ENCODE measurements at places on chromosomes 2 and 18.

- no peak overlapping the region for H3K4me3 ChIP-seq
- no peaks in the 10 kb centered on the region for H3K4me1 ChIP-seq
These were observed 81.8 kb downstream of the INO80D start for GRCh38 chr2:206004004-206004693.

GRCh38 chr2:210623506-210623905, 67.1 kb downstream of the CPS1 start:
- no peaks in the 10 kb centered on the region for H3K4me1 ChIP-seq
- no peak overlapping the region for H3K27ac ChIP-seq
- H3K27me3 ChIP-seq = no peaks in the 10 kb centered on the region
- no peak overlapping the region for H3K4me3 ChIP-seq
- peaks cover 2% of the 10 kb centered on the region for H3K36me3 ChIP-seq

GRCh38 chr2:199128476-199129229, 329.1 kb downstream of the SATB2 start:
- H3K4me3 ChIP-seq = no peak overlapping the region
- no peaks in the 10 kb centered on the region for H3K4me1 ChIP-seq

DNA sequence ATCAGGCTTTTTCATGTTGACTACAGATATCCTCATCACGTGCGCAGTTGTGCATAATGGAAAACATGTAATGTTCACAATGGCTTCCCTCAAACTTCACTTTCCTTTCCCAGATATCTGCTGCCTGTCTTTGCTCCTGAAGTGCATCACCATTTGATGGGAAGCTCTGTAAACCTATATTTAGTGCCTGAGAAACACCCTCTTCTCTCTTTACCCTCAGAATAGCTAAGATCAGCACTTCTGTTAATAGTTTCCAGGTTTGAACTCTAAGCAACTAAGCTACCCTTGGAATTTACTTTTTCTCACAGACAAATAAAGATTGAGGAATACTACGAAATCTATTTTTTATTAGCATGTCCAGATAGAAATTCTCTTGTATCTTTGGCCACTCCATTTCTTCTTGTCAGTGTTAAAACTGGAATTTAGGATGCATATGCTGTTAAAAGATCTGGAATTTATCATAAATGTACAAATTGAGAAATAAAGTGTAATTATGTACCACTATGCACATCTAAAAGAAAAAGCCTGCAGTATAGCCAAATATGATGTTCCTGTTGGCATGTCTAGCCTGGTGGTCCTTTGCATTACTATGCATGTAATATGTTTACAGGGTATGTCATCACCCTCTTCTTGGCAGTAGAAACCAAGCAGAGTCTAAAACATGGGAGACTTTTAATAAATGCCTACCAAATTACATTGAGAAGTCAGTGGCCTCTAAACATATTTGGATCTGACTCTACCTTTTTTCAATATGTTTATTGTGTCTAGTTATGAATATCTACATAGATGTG, 278.7 kb downstream of the FIGN start:
- no peak for DNase-seq
- H3K36me3 ChIP-seq = no peaks in the 10 kb centered on the region
- H3K27me3 ChIP-seq = no peaks in the 10 kb centered on the region
- no peak overlapping the region for H3K4me3 ChIP-seq
- no peak overlapping the region for H3K27ac ChIP-seq

- no peaks in the 10 kb centered on the region for H3K4me1 ChIP-seq
- no peaks in the 10 kb centered on the region for H3K27me3 ChIP-seq
These were observed 189.2 kb downstream of the LAMA1 start for GRCh38 chr18:6928359-6928758.

DNA sequence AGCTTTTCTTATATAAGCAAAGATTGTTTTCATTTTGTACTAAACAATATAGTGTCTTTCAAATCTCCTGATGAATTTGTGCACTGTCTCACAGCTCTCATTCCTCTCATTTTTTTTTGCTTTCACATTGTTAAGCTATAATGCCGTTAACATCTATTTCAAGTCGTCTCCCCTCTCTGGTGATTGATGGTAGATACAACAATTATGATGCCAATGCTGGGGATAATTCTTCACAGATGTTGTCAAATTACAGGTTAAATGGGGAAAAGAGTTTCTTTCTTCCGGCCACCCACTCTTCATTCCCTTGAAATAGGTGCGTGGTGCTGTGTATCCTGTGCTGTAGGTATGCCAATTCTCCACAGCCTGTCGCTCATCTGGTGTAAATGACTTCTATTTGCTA, 1053.7 kb upstream of the ZEB2 start:
- no peak overlapping the region for H3K27ac ChIP-seq
- no peak for DNase-seq
- H3K36me3 ChIP-seq = no peaks in the 10 kb centered on the region
- no peaks in the 10 kb centered on the region for H3K27me3 ChIP-seq
- no peaks in the 10 kb centered on the region for H3K4me1 ChIP-seq

All from small intestine (tissue), 16 donors.